Fibroblast of lung (primary cell): ENCODE measurements at places on chromosomes 16 and 17. TPM values are rescaled to one million over a fixed set of nuclear protein-coding genes. Genes with fewer than 3 reads are reported as not detected.
A peak's percentile ranks its signal among the peaks of the same experiment; 100 is the strongest.

Gene SNAI3
- under 0.01 and 0.17 TPM in 2 replicates for total RNA-seq

Gene RCVRN
- not detected in 2 replicates for total RNA-seq

Gene NKD1
- total RNA-seq, result under 0.01 TPM in 2 replicates

Gene MMP28
- total RNA-seq, result 2.8 and 4.6 TPM in 2 replicates

Gene ICAM2
- 2.6 and 3.5 TPM in 2 replicates for total RNA-seq

Gene SLC52A1
- 0.26 and 0.66 TPM in 2 replicates for total RNA-seq

Gene CDH5
- under 0.01 TPM in 1 of 2 replicates, not detected in the other for total RNA-seq

Gene TAT
- not detected in 2 replicates for total RNA-seq

Gene TPSG1
- total RNA-seq, result not detected in 2 replicates

Gene KRTAP4-9
- not detected in 2 replicates for total RNA-seq

Gene TP53TG3B
- not detected in 2 replicates for total RNA-seq

Gene RAP1GAP2
- 0.33 and 0.51 TPM in 2 replicates for total RNA-seq

Gene ELMO3
- total RNA-seq, result 0.26 and 0.33 TPM in 2 replicates

Gene GDPD1
- total RNA-seq, result 1.3 and 1.5 TPM in 2 replicates

Gene TEX19
- 0.17 TPM in 1 of 2 replicates, not detected in the other for total RNA-seq

- DNase-seq, result peak; percentile 18
Measured at GRCh38 chr16:57245472-57246113, 534 bp downstream of the ARL2BP start.

GRCh38 chr17:56891751-56892150 lies 22.1 kb downstream of the TRIM25 start:
- no peak for DNase-seq

DNA sequence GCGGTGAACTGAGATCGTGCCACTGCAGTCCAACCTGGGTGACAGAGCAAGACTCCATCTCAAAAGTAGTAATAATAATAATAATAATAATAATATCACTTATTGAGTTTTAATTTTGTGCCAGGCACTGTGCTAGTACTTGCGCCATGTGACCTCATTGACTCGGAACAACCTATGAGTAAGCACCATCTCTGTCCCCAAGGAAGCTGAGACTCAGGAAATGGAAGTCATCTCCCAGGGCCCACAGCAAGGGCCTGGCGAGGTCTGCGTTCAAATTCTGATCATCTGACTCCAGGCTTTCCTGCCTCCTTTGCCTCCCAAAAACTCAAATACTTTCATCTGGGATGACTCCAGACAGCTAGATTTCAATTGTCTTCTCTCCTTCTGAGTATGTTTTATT lies 162.9 kb downstream of the SEC14L1 start:
- peak; percentile 39 for DNase-seq

- no peak for DNase-seq
Measured at GRCh38 chr16:27189335-27189972, 13.9 kb upstream of the KDM8 start.

GRCh38 chr16:68259007-68259825 lies 5.1 kb upstream of the SLC7A6 start:
- DNase-seq, result no peak

GRCh38 chr17:4161192-4161966 lies 18.4 kb downstream of the CYB5D2 start:
- peak; percentile 89 for DNase-seq

DNA sequence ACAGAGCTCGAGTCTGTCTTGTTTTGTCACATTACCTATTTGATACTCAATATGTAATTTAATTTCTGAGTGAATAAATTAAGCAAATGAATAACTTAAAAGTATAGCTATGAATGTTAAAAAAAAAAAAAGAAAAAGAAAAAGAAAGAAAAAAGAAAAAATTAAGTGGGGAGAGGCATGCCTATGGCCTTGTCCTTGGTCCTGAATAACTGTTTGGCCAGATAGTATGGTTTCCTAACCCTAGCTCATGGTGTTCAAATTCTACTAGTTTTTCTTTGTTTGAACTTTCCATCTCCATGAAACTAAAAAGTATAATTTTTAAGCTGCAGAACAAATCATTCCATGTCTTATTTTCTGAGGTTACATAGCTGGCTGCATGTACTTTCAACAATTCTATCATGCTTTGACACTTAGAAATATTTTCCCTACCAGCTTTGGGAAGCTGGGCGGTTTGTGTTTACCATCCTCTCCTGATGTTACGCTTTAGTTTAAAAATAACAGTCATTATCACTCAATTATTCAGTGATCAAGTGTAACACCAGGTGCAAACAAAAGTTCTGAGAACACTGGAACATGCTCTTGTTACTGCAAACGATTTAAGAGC lies 31.8 kb downstream of the TOX3 start:
- DNase-seq, result no peak

- no peak for DNase-seq
Measured at GRCh38 chr17:65290056-65290455, 152.9 kb downstream of the RGS9 start.

DNA sequence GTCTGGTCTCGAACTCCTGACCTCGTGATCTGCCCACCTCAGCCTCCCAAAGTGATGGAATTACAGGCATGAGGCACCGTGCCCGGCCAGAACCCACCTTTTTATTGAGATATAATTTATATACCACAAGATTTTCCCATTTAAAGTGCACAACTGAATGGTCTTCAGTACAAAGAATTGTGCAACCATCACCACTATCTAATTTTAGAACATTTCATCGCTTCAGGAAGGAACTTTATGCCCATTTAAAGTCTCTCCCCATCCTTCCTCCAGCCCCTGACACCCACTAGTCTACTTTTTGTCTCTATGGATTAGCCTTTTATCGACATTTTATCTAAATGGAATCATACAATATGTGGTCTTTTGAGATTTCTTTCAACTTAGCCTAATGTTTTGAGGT lies 25.4 kb upstream of the HELZ start:
- no peak for DNase-seq

DNA sequence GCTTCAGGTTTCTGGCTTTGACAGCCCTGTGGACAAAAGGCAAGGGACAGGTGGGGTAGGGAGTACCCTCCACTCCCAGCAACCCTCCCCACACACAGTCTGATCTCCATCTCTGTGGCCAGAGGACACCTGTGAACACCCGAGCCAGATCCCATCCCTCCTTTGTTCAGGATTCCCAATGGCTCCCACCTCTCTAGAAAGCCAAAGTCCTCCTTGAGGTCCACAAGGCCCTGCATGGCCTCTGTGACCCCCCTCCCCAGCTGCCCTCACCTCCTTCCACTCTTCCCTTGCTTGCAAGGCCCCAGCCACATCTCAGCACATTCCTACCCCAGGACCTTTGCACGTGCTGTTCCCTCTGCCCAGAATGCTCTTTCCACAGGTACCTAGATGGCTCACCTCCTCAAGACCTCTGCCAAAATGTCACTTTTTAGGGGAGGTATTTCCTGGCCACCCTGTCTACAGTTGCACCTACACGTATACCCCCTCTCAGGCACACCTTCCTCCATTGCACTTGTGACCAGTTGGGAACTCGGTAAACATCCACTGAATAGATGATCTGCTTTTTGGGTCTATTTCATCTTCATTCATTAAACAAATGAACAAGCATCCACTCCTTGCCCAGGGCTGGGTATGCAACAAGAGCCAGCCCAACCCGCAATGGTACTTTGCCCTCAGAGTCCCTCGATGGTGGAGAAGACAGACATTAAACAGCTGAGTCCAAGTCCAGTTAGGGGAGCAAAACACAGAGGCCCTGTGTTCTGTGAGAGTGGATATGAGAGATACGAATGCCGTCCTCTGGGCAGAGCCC lies 107.0 kb downstream of the CRLF3 start:
- no peak for DNase-seq

- no peak for DNase-seq
Measured at GRCh38 chr16:20676268-20676825, 21.1 kb downstream of the ACSM1 start.

DNA sequence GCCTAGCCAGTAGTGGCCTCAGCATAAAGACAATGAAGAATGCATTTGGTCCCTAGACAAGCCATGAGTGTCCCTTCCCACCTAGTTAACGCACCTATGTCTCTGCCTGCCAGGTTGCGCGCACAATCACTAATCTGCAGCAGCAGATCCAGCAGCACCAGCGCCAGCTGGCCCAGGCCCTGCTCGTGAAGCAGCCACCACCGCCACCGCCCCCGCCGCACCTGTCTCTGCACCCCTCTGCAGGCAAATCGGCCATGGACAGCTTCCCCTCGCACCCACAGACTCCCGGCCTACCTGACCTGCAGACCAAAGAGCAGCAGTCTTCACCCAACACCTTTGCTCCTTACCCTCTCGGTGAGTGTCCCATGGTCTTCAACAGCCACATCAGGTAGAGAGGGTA lies 41.8 kb downstream of the TMC6 start:
- DNase-seq, result no peak

GRCh38 chr16:30884760-30885159 lies 9.1 kb downstream of the BCL7C start:
- DNase-seq, result no peak

DNA sequence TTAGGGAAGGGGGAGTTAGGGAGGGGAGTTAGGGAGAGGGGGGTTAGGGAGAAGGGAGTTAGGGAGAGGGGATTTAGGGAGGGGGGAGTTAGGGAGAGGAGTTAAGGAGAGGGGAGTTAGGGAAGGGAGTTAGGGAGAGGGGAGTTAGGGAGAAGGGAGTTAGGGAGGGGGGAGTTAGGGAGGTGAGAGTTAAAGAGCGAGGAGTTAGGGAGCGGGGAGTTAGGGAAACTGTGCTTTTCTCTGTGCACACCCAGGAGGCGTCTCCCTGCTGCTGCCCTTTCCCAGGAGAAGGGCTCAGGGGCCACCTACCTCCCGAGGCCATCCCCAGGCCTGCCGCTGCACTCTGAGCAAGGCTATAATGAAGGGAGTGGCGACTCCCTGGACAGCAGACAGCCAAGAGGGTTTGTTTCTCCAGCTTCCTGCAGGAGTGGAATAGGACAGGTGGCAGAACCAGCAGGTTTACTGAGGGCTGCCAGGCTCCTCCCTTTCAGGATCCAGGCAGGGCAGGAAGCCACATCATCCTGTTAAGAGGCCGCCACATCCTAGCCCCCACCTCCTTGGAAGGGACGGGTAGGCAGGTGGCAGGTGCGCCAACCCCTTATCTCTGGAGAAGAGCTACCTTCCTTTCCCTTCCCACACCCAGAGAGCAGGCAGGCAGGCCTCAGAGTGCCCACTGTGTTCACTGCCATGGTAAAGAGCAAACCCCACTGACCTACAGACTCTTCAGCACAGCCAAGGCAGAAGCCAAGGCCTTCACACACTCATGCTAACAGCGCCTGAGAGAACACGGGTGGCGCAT lies 4.3 kb downstream of the CANT1 start:
- DNase-seq, result no peak

- no peak for DNase-seq
Measured at GRCh38 chr16:28145796-28146195, 66.0 kb downstream of the XPO6 start.

- DNase-seq, result no peak
Measured at GRCh38 chr17:36661047-36661666, 59.8 kb downstream of the MRM1 start.

DNA sequence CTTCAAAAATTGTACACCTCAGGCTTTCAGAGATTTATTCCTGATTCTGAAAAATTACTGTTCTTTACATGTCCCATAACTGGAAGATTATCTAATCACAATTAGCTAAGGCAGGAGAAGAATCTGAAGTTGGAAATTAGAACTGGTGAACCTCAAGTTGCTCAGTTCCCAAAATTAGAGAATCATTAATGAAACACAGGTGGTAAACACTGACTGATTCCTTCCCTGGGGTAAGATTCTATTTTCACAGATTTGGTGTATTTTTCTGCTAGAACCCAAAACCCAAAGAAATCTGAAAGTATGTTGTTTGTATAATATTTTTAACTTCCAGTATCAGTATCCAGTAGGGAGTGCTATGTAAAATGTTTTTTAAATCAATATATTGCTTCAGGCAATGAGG lies 25.7 kb downstream of the PHKB start:
- DNase-seq, result no peak

GRCh38 chr17:77307479-77308198 lies 166.9 kb downstream of the SEC14L1 start:
- no peak for DNase-seq

DNA sequence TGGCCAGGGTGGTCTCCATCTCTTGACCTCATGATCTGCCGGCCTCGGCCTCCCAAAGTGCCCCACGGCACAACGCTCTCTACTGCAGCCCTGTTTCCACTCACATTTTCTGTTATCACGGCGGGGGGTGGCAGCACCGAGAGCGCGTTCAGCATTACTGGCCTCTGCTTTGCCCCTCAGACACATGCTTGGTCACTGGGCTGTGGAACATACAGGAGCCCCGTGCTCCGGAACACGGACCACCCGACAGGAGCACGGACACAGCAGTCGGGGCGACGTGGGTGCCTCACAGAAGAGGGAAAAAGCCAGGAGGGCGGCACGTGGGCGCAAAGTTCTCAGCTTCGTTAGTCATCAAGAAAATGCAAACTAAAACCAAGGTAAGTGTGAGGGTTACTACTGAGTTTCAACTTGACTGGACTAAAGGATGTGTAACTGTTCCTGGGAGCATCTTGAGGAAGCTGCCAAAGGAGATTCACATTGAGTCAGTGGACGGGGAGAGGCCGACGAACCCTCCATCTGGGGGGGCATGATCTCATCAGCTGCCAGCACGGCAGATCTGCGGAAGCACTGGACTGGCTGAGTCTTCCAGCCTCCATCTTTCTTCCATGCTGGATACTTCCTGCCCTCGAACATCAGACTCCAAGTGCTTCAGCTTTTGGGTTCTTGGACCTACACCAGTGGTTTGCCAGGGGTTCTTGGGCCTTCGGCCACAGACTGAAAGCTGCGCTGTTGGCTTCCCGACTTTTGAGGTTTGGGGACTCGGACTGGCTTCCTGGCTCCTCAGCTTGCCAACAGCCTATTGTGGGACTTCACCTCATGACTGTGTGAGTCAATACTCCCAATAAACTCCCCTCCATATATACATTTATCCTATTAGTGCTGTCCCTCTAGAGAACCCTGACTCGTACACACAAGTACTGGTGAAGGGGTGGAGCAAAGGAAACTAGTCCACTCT lies 106.8 kb downstream of the ZNF778 start:
- peak; percentile 97 for DNase-seq

GRCh38 chr17:27430882-27431491 lies 25.3 kb upstream of the KSR1 start:
- DNase-seq, result peak; percentile 48

DNA sequence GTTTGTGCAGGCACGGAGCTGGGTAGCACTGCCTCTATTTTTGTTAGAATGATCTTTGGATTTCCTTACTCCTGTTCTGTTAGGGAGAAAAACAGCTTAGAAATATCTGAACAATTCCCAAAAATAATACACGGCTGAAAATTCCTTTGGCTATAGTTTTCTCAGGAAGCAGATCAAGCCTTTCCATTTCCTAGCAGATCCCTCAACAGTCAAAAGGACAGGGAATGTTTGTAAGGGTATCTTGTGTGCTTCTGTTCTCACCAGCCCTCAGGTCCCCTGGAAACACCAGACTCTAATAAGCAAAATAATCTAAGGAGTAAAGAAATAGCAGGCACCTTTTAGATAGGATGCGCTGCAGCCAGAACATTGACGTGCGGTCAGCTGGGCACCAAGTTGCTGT lies 30.5 kb upstream of the WSB1 start:
- DNase-seq, result no peak

- DNase-seq, result no peak
Measured at GRCh38 chr16:2841606-2842339, 11.7 kb downstream of the ZG16B start.
